Activated CD4-positive, alpha-beta T cell treated with anti-CD3 and anti-CD28 coated beads, Interleukin-2, amount 50 U/mL, for 16 hours (primary cell): ENCODE measurements at places on chromosomes 16 and 17.

DNA sequence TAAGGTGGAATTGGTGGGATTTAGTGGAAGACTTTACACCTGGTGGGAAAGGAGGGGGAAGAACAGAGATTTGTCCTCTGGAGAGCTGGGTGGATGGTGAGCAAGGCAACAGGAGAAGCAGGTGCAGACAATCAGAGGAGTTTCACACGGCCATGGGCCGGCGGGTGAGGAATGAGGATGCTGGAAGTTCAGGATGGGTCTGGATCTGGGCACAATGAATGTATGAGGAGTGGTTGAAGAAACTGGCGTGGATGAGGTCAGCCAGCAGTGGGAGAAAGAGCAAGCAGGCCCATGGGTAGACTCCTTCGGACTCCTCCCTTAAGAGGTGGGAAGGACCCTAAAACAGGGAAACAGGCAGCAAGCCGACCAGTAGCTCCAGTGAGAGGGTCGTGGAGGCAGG is 10.1 kb upstream of the MNT start:
- DNase-seq = no peak

DNA sequence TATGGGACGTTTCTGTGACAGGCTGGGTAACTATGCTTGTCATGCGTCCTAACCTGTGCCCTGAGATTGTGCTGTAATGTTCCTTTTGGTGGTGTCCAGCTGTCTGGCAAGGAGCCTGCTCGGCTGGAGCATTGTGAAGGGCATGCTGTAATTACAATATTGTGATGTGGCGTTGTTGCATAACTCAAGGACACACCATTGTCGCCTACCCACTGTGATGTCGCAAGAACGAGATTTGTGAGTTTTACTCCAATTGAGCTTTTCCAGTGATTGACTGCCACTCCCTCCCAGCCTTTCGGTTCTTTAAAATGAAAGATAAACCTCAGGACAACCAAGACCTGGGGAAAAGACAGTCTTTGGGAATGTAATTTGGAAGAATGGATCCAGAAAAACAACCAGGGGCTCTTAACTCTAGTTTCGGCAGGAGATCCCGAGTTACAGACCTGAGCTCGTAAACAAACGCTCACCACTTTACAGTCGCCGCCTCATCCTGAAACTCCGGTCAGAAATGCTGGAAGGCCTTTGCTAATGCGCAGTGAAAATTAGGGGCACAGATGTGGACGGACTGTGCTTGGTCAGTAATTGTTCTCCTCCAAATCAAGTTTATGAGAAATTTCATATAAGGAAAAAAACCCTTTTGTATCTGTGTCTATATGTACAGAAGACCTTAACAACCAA is 1.3 kb downstream of the ZNF750 start:
- DNase-seq = no peak

GRCh38 chr17:63819585-63820537 is 7.4 kb upstream of the PSMC5 start:
- DNase-seq = no peak

DNA sequence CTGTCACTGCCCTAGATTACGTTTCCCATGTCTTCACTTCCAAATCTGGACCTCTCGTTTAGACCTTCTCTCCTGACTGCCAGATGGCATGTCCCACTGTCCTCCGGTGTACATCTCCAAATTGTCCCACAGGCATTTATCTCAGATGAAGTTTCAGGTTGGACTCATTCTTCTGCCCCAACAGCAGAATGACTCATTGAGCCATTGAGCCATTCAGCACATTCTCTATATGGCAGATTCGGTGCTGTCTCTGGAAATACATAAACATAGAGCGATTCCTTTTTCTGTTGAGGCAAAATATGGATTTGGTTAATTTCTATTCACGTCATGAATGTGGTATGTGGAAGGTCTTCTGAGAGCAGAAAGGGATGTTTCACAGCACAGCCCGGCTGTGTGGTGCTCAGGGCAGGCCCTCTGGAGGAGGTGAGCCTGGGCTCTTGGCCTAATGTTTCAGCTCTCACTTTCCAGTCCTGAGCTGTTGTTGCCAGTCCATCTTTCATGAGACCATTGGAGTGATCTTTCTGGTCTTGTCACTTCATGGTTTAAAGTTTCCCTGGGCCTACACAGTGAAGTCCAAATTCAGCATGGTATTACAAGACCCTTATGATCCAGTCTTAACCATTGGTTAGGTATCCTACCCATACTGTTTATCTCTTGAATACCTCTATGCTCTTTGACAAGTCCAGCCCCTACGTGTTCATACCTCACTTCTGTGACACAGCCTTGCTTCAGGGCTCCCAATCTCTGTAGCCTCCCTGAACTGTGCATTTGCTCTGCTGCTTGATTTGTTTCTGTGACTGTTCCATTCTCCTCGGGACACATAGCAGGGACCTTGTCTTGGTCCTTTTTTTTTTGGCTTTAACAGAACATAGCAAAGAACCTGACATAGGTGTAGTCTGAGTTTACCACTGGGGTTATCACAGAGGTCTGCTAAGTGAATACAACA is 15.9 kb downstream of the HAPSTR1 start:
- no peak for DNase-seq

DNA sequence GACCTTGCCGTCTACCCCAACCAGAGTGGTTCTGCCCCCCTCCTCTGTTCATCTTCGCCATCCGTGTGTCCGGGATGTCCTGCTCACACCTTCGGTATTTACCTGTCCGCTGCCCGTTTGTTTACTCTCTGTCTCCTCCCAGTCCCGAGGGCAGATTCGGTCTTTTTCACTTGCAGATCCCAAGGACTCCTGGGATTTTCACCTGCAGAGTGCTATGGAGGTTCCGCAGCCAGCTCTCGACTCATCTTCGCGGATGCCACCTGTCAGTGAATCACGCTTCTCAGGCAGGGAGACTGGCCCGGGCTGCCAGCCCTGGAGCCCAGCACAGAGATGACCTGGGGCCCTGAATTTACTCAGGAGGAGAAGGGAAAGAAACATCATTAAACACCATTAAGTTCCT is 8.1 kb downstream of the CRISPLD2 start:
- no peak for DNase-seq

DNA sequence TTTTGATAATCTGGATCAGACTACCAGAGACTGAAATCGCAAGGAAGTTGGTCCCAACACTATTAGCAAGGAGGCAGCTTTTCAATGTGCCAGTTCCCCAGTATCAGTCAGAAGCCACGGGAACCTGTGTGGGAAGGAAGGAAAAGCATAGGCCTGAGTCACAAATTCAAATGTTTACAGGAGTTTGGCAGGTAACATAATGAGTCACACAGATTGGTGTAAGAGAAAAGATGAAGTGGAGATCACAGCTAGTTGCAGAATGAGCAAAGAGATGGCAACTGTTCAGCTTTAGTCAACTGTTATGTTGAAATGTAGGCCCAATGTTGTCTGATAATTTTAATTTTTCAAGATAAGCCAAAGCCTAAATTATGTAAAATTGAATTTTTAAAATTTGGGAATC is 28.1 kb upstream of the ITGA2B start:
- peak; percentile 77 for DNase-seq

DNA sequence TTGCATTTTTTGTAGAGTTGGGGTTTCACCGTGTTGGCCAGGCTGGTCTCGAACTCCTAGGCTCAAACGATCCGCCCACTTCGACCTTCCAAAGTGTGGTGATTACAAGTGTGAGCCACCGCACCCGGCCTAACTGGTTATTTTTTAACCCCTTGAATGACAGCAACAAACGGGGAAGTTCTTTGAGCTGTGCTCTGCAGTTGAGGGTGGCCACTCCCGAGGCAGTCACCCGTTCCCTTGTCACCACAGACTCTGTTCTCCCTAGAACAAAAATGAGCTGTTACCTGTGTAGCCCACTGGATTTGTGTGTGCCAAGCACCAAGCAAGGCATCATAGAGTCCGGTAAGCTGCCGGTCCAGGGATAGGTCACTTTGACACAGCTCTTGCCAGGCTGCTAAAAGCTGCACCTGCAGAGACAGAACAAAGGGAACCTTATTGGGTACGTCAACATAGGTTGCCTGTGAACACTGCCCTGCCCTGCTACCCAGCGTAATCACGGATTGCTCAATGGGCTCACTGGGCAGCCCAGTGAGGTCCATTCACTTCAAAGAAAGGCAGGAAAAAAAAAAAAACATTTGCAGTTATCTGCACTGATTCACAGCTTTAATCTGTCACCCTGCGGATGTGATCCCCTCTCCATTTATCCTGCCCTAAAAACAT is 19.6 kb downstream of the COG7 start:
- no peak for DNase-seq

DNA sequence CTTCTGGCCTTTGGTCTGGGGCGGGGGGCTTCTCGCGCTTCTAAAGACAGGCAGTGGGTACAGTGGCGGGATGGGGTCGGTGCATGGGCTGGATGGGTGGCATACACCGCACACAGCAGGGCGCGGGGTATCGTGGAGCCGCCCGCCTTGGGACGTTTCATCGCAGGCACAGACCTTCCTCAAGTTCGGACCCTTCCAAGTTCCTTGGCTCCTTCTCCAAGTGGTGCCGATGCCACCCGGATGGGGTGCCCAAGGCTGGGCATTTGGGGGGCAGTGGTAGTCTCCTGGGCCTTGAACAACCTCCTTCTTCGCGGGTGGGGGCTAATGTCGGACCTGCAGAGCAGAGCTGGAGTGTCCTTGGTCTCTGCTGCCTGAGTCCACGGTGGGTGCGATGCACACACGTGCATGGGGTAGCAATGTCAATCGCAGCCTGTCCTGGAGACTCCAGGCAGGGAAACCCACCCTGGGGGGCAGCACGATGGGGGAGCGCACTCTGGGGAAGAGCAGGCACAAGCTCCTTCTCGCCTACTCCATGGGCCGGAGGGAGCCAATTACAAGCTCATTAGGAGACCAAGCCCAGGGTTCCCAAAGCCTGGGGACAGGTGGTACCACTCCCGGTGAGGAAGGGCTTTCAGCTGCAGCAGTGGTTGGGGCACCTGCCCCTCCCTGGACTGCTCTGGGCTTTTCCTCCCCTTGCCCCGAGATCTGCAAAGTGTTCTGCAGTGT is 686 bp upstream of the MTSS2 start:
- no peak for DNase-seq

GRCh38 chr17:36921095-36921851 is 16.0 kb upstream of the LHX1 start:
- peak; percentile 74 for DNase-seq

DNA sequence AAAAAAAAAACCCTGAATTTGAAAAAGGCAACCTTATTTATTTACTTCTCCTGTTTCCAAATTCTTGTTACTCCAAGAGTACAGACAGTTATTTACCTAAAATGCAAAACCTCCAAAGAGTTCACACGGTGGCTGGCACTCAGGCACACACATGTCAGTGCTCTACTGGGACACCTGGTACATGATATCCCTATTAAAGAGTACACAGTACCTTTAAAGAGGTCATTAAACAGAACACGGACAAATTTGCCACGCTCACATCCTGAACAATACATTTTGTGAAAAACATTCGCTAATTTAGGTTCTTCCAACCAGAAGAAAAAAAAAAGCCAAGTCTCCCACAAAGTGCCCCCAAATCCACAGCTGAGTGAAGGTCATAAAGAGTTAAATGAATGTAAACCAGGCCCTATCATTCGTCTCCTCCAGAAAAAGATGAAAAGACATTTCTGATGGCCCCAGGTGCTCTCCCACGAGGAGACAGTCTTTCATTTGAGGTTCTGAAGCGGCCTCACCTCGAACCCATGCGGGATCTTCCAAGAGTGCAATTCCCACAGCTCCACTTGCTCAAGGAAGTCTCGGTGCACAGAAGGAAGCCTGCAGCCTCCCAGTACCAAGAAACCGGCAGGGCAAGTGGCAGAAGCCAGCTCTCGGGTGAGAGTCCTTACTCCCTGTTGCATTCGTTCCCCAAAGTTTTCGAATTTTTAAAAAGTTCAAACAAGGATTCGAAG is 993 bp downstream of the ERN1 start:
- no peak for DNase-seq

- DNase-seq = peak; percentile 50
Observed at GRCh38 chr17:50149417-50150353, 792 bp downstream of the PPP1R9B start.

DNA sequence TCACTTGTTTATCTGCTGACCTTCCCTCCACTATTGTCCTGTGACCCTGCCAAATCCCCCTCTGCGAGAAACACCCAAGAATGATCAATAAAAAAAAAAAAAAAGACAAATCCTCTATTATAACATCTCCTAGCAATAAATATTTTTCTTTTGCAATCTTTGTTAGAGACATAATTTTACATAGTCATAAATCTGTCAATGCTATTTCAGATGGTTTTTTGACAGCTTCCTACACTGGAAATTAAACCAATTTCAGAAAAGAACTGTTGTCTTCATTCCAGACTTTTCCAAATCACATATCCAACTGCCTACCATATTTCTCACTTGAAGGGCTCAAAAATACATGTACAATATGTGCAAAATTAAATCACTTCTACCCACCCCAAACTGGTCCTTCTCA is 3.7 kb downstream of the METTL16 start:
- DNase-seq = no peak

- peak; percentile 76 for DNase-seq
Observed at GRCh38 chr16:12573730-12574383, 229.8 kb downstream of the CPPED1 start.

DNA sequence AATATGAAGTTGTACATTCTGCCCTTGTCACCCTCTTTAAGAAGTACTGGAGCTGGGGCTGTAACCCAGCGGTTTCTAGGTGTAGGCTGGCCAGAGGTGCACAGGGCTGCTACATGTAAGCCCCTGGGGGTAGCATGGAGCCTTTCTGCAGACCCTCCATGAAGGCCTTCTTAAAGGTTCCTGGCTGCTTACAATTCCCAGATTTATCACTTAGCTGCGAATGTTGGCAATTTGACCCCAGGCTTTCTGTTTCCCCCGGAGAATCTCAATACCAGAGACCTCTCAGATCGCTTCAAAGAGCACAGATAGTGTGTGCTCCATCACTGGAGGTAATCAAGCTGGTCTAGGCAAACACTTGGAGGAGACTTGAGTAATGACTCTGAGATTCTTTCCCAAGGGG is 309.4 kb downstream of the CBLN1 start:
- DNase-seq = no peak

GRCh38 chr16:82005027-82005830 is 6.0 kb downstream of the SDR42E1 start:
- DNase-seq = no peak

DNA sequence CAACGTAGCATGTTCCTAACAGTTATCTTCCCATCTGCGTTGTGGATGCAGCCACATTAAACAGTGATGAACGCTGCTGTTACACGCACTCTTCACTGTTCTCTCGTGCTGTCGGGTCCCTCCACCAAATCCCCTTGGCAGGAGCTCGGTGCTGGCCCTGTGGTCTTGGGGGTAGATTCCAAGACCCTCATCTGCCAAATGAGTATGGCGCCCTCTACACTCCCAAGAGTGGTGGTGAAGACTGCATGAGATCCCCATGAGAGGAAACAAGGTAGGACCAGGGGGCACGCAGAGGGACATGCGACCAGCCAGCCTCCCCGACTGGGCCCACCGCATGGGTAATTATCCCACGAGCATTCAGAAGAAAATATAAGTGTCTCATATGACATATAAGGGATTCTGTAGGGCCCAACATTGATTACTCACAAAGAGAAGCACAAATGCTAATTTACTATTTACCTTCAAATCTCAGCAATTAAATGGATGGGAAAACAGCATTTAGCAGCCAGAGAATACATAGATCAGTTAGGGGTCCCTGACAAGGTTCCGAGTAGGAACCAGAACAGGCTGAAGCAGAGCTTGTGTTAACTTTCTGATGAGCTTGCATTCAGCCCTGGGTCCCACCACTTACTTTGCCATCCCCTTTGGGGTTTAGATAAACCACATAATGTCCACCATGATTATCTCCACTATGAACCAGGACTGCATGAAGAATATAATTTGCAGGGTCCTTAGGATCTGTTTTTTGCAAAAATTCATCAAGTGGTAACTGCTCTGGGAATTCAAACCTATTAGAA is 23.8 kb downstream of the LITAFD start:
- DNase-seq = no peak
